ENCODE measurements at places on chromosomes 3 and 15.

DNA sequence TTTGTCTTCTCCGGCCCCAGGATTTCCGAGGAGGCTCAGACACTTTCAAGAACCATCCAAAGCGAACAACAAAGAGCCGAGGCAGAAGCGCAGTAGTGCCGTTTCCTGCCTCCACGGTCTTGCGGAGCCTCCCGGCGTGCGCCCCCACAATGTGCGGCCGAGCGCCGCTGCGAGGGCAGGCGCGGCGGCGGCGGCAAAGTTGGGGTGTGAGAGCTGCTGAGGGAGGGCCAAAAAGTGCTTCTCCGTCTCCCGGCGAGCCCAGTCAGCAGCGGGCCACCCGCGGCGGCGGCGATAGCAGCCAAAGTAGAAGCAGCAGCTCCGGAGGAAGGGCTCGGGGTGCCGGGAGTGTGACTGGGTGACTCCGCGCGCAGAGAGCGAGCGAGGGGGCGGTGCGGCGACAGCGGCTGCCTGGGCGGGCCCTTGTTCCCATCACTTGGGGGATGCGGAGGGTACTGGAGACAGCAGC lies 749.1 kb downstream of the ROBO1 start:
- DNase-seq = no peak

DNA sequence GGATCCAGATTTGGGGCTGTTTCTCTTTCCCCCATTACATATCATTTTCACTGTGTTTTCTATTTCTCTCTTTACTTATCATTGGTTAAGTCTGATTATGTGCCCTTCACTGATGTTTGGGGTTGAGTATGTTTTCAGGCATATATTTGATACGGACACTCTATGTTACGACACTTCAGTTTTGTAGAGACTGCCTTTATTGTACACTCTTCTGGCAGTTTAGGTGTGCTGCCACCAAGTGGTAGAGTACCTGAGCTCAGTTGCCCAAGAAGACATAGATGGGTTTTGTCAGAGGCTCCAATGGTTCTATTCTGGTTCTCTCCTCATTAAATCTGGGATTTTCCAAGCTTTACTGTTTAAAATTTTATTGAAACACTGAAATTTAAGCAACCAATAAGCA lies 255.0 kb upstream of the ROPN1 start:
- DNase-seq = no peak

- no peak for DNase-seq
Measured at GRCh38 chr3:48894516-48894915, 4.2 kb downstream of the SLC25A20 start.

- no peak for DNase-seq
Measured at GRCh38 chr3:34683851-34684250, 885.4 kb downstream of the PDCD6IP start.
